ENCODE measurements at places on chromosomes 3 and 15. TPM values are rescaled to one million over a fixed set of nuclear protein-coding genes. Genes with fewer than 3 reads are reported as not detected.

- DNase-seq: no peak
Measured at GRCh38 chr3:85576091-85576690, 617.4 kb downstream of the CADM2 start.

DNA sequence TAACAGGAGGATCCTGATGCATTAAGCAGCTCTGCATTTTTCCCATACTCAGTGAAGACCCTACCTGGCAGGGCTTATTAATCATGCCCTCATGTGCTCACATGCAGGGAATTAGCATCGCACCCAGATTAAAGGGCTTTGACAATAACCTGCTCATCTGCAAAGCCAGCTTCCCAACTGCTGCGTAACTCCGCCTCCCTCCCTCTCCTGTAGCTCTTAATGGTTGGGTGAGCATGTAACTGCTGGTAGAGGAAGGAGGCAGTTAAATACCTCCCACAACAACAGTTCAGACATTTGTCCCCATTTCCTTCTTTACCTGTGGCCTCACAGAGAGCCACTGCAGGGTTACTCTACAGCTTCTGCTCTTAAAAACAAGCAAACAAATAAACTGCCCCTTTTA lies 203.6 kb upstream of the WNT5A start:
- DNase-seq: no peak

DNA sequence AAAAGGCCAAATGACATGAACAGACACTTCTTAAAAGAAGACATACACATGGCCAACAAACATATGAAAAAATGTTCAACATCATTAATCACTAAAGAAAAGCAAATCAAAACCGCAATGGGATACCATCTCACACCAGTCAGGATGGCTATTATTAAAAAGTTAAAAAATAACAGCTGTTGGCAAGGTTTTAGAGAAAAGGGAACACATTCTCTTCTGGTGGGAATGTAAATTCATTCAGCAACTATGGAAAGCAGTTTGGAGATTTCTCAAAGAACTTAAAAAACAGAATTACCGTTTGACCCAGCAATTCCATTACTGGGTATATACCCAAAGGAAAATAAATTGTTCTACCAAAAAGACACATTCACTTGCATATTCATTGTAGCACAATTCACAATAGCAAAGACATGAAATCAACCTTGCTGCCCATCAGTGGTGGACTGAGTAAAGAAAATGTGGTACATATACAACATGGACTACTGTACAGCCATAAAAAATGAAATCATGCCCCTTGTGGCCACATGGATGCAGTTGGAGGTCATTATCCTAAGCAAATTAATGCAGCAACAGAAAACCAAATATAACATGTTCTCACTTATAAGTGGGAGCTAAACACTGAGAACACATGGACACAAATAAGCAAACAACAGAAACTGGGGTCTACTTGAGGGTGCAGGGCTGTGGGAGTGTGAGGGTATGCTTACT lies 190.7 kb upstream of the MCTP2 start:
- no peak for DNase-seq

DNA sequence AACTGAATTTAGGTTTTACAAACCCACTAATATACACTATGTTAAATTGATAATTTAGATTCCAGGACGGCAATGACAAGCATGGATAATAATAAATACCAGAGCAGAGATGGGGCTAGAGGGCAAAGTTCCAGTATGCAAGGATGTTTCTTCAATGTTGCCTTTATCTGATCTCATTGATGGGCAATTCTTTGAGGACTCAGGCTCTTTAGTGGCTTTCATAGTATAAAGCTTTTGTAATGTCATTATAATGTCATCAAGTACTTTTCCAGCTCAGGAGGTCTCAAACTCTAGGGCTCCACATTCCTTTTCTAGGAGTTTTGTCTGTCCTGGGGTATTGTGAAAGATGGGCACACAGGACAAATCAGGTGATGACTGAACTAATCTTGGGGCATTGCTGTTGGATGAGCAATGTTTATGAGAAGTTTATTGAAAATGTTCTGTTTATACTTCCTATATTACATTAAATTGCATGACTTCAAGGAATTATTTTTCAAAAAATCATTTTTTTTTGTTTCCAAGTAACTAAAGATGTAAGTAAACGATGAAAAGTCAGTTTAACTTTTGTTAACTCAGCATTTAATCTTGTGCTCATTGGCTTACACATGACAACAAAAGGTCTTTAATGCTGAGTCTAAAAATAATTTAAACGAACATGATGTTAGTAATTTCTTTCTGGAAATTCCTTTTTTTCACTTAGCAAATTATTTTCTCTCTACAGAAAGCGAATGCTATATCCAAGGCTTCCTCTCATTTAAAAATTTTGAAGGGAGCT lies 116.4 kb downstream of the OXSM start:
- DNase-seq: no peak

GRCh38 chr3:178147001-178147400 lies 389.2 kb upstream of the KCNMB2 start:
- DNase-seq: no peak

DNA sequence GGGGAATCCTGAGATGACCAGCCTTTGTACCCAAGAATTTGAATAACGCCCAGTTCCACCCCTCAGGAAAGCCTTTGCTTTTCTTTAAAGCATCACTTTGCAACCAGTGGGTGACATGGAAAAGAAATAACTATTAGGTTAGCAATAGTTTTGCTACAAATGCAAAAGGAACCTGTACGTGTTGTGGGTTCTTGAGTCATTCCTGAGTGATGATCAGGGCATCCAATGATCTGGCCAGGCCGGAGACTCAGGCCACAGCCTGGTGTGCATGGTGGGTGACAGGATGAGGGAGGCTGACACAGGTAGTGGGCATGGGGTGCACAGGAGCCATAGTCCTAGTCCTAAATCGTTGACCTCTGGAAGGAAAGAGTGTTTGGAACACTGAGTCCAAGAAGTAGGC lies 321.4 kb upstream of the IL12A start:
- no peak for DNase-seq

The ARPP21 gene
- total RNA-seq: not detected

The A4GNT gene
- not detected for total RNA-seq
